ENCODE measurements at places on chromosomes 7 and 10.

- DNase-seq: no peak
These were observed 842 bp downstream of the ZNF22 start for GRCh38 chr10:45001381-45002148.

- no peak for DNase-seq
These were observed 132.9 kb downstream of the BAMBI start for GRCh38 chr10:28810057-28810870.

DNA sequence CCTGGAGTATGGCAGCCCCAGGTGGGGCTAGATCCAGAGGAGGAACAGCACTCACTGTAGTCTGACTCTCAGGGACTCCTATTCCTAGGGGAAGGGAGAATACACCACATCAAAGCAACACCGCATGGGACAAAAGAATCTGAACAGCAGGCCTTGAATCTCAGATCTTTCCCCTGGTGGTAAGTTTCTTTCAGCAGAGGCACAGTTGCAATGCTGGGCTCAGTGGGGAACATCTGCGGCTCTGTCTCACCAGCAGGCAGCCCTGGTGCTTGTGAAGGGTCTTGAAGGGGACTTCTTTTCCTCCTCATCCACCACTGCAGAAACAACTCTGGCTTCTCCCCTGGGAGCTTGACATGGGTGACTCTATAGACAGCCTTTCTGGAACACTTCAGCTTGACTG is 111.2 kb upstream of the ARHGAP21 start:
- no peak for DNase-seq

GRCh38 chr10:23035569-23035968 is 59.8 kb upstream of the MSRB2 start:
- DNase-seq: no peak

GRCh38 chr7:148807436-148807835 is 76.7 kb downstream of the EZH2 start:
- no peak for DNase-seq

DNA sequence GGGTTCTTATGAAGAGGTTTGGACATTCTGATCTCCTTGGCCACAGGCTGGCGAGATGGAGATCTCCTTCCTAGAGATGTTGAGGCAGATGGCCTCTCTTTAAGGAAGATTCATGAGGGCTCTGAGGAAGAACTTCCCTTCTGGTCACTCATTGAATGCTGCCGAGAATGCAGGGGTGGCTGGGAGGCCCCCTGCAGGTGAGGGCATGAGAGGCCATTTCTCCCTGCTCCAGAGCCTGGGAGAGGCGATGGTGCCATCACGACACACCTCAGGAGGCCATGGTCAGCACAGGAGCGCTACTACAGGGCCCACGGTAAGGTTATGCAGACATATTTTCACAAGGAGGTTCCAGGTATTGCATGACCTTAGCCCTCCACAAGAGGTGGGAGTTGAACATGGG is 40.2 kb downstream of the CXCL12 start:
- DNase-seq: no peak

DNA sequence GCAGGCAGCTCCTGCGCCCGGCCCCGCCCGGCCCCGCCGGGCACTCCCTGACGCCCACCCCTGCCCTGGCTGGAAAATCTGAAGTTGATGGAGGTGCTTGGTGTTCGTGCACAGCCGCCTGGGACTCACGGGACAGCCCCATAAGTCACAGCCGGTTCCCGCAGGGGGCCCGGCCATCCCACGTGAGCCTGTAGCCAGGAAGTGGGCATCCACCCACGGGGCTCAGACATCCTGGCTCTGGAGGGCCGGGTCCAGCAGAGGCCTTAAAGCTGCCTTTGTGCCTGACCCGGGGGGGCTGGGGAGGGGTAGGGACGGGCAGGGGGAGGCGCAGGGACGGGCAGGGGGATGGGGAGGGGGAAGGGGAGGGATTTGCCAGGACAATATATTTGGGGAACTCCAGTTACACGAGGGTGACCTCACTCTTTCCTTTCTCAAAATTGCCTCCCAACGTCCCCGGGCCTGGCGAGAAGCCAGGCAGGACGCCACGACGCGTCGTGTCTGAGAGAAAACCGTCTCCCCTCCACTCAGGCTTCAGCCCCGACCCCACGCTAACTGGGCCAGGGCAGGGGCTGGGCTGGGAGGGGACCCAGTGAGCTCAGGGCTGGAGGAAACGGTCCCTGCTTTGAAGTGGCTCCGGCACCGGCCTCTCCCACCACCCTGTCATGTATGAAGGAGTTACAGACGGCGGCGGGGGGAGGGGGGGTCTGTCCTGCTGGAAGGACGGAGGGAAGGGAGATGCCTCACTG is 82.1 kb upstream of the PDGFA start:
- no peak for DNase-seq

- DNase-seq: no peak
These were observed 281.5 kb upstream of the LYZL1 start for GRCh38 chr10:29007370-29007747.

GRCh38 chr10:44991571-44991970 is 9.2 kb upstream of the ZNF22 start:
- no peak for DNase-seq

DNA sequence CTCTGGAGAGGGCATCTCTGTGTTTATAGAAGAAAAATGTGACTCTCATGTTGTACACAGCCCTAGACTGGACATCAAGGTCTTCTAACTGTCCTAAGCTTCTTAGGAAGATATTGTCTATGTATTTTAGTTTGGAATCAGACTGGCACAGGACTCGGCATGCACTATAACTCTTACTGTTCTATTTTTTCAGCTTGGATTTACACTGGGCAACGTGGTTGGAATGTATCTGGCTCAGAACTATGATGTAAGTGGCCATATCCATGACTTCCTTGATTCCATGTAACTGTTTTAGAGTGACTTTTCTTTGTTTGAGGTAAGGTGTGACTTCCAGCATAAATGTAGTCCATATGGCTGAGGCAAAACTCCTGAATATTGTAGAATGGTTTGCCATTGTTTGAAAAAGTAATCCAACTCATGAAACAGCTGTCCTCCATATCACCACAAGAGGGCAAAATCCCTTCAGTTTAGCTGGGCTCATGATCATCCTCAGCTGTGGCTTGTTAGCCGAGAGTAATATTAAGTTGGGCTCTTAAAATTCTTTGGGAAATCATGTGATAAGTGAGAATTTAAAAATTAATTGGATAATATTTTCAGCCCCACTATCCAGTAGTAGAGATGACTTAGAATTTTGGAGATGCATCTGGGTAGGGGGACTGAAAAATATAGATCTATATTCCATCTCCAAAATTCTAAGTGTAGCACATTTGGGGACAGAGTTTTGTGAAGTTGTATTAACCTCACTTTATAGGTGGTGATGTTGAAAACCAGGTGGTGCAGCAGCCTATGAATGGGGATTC is 10.4 kb downstream of the STMP1 start:
- no peak for DNase-seq

- no peak for DNase-seq
These were observed 66.4 kb upstream of the JAZF1 start for GRCh38 chr7:28246921-28247461.

- no peak for DNase-seq
These were observed 390.7 kb downstream of the INHBA start for GRCh38 chr7:41312235-41312634.

GRCh38 chr10:32326680-32327363 is 20.1 kb downstream of the EPC1 start:
- no peak for DNase-seq

DNA sequence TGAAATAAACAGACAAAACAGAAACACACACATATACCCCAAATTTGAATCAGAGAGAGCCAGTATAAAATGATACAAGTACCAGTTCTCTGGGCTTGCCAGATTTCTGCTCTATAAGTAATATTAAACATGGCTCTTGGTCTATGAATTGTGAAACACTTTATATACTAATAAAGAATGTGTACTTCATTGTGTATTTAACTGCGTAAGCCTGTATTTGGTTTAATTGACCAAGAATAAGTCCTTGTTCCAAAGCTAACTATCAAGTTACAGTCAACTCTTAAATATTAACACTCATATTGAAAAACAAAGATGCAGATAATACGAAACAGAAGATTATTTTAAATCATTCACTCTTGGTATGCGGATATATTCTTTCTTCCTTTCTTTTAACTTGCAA is 8.7 kb downstream of the FGFR2 start:
- no peak for DNase-seq

GRCh38 chr7:105352018-105352612 is 36.6 kb downstream of the SRPK2 start:
- DNase-seq: peak; percentile 18

GRCh38 chr7:106772655-106773108 is 92.4 kb upstream of the PIK3CG start:
- DNase-seq: no peak

DNA sequence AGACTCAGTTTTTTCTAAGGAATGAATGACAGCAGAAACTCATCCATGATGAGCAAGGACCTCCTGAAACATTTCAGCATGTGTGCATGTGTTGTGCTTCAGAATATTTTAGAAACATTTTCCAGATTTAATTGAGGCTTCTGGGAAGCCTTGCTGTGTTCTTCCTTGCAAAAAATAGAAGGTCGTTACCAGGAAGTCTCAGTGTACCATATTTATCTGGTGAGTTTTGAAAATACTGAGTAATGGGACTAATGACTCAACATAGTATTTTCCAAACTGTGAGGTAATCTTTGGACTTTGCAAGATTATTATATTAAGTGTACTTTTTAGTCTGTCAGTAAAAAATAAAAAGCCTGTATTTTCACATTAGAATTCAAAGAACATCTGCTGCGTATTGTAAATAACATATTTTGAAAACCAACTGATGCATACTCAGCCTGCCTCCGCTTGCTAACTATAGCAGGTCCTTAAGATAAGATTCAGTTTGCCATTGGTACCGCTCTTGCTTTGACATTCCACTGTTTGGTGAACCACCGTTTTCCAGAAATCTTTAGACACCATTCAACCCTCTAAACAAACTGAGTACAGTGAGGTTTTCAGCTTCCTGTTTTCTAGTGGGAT is 739.6 kb upstream of the GALNT17 start:
- DNase-seq: no peak

GRCh38 chr10:27203806-27204205 is 36.8 kb downstream of the ACBD5 start:
- no peak for DNase-seq

- DNase-seq: no peak
These were observed 104.3 kb downstream of the KIAA1217 start for GRCh38 chr10:24313283-24313682.

DNA sequence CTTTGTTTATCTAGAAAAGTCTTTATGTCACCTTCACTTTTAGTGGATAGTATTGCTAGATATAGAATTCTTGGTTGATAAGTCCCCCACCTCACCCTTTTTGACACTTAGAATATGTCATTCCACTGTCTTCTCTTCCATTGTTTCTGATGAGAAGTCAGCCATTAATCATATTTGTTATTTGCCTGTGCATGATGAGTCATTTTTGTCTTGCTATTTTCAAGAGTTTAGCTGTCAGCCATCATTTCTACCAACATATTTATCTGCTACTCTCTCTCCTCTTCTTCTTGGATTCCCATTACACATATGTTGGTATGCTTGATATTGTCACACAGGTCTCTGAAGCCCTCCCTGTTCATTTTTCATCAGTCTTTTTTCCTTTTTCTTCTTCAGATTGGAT is 160.8 kb upstream of the TCF7L2 start:
- no peak for DNase-seq

- DNase-seq: no peak
These were observed 14.9 kb downstream of the TNRC18 start for GRCh38 chr7:5408777-5409176.

DNA sequence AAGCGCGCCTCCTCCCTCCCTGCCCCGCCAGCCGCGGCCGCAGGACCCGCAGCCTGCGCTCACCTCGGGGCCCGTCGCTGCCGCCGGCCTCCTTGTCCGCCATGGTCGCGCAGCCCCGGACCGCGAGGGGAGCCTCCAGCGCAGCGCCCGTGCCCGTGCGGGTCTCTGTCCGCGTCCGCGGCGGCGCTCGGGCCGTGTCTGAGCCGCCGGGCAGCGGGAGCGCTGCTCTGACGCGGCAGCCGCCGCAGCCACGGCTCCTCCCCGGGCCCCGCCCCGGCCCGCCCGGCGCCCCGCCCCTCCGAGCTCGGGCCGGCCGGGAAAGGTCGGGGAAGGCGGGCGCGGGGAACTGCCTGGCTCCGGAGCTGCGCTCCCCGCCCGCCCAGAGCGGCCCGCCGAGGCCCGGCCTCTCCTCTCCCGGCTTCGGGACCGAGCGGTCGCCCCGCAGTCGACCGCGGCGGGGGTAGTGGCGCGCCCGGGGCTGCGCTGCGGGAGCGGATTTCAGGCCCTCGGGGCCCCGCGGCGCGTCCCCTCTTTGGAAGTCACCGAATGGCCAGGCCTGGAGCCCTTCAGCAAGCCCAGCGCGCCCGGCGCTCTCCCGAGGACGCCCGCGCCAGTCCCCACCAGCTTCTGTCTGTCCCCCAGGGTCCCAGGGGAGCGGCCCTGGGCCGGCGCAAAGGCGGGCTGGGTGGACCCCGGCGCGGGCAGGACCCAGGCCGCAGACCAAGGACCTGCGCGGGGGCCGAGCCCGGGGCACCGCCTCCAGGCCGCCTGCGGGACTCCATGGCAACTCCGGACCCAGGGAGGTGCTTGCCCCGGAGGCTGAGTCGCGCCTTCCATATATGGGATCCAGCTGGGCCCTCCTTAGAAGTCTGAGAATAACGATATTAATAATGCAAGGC is at the start of gene HSPA12A:
Gene HSPA12A (minus strand): TSS at position 200 of the 899 bp plus-strand sequence. CDS start 97 bp downstream, at position 103.
- peak; percentile 57 for DNase-seq

GRCh38 chr7:11831156-11831735 is 752 bp downstream of the THSD7A start:
- no peak for DNase-seq

DNA sequence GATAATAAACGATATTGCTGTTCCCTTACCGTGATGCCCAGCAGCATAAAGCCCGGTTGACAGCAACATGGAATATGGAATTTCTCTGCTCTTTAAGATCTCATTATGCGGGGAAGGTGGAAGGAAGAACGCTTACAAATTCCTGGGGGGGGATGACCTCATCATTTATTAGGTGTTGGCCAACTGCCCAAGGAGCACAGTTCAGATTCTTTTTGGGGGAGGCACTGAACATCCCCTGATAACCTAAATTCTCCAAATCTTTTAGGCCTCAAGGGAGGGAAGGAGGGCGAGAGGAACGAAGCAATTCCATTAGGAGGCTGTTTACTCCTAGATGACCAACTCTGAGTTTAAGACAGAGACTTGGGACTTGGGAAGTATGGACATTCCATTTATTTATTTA is 5.2 kb upstream of the COL26A1 start:
- no peak for DNase-seq

DNA sequence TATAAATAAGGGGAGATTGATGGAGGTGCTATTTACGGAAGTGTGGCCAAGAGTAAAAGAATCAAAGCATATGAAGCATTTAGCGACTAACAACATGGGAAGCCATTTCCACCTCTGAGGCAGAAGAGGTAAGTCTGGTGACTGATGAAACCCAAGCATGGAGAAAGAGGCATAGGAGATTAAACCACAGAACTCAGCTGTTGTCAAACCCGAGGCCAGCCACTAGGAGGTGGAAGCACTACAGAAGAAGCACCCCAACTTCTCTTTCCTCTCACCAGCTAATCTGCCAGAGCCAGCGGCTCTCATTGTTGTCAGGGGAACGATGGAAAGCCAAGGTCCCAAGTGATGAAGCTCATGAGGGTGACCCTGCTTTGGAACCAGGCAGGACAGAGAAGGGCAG is 19.6 kb upstream of the CNTNAP2 start:
- DNase-seq: no peak
